ENCODE measurements at places on chromosomes 3 and 15. TPM values are rescaled to one million over a fixed set of nuclear protein-coding genes. Genes with fewer than 3 reads are reported as not detected.

DNA sequence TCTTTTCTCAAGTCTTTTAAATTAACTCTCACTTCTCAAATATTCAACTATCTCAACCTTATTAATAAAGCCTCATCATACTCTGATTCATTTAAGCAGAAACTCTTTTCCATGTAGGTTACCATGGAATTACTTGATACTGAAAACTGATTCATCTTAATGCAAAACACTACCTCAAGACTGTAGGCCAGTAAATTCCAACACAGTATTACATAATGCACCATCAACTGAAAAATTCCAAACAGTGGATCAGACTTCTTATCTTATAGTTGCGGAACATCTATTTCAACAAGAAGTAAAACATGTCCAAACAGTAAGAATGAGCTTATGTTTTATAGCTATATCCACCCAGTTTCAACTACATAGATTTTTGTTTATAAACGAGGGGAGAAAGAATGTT lies 124.5 kb downstream of the PEAK1 start:
- H3K4me1 ChIP-seq = no peaks in the 10 kb centered on the region
- H3K4me3 ChIP-seq = no peak overlapping the region
- no peak overlapping the region for H3K27ac ChIP-seq
- DNase-seq = no peak

GRCh38 chr3:38105525-38105924 lies 31.4 kb downstream of the ACAA1 start:
- no peak overlapping the region for H3K4me3 ChIP-seq
- H3K27me3 ChIP-seq = no peaks in the 10 kb centered on the region
- H3K27ac ChIP-seq = no peak overlapping the region

DNA sequence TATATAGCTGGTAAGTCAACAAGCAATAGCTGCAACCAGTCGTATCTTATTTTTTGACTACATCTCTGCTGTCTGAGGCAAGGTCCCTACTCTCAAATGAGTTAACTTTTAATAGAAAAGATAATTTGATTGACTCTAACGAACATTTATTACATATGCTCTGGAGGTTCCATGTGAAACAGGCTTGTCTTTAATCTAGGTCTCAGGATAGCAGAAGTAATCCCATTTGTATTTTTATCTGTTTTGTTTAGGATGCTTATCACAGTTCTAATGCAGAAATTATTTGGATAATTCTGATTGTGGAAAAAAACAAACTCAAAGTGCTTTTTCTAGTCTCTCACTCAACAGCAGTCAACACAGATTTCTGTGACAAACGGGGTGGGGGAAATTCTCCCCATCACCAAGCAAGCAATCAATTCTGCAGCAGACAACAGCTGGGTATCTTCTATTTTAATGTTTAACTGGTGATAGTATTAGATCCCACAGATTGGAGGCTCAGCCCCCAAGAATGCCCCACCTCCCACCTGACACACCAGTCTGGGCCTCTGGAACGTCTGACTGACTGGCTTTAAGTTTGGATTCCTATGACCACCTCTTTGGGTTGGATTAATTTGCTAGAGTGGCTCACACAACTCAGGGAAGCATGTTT lies 58.8 kb downstream of the ITPR1 start:
- H3K4me3 ChIP-seq = no peak overlapping the region
- H3K27ac ChIP-seq = no peak overlapping the region
- H3K27me3 ChIP-seq = no peaks in the 10 kb centered on the region
- no peak for DNase-seq
- H3K36me3 ChIP-seq = no peaks in the 10 kb centered on the region
- no peaks in the 10 kb centered on the region for H3K4me1 ChIP-seq

- no peak overlapping the region for H3K4me3 ChIP-seq
- no peaks in the 10 kb centered on the region for H3K36me3 ChIP-seq
- no peaks in the 10 kb centered on the region for H3K4me1 ChIP-seq
- H3K27me3 ChIP-seq = no peaks in the 10 kb centered on the region
- no peak overlapping the region for H3K27ac ChIP-seq
- peak; percentile 70 for DNase-seq
Measured at GRCh38 chr3:5057857-5058324, 64.2 kb upstream of the ARL8B start.

DNA sequence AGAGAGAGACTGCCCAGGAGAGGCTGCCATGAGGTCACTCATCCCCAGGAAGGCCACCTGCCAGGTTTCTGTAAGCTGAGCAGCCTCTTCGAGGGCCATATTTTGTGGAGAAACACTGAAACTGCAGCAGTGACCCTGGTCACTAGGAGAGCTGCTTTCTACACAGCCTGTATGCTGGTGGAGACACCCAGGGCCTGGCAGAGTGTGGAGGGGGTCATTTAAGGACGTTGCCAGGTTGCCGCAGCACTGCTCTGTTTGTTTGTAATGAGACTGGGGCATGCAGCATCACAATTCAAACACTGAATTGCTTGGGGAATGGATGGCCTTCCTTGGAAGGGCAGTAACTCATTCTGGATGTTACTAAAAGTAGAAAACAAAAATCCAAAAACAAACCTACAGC lies 104.9 kb upstream of the TRIM42 start:
- H3K4me3 ChIP-seq = no peak overlapping the region
- H3K36me3 ChIP-seq = no peaks in the 10 kb centered on the region
- H3K4me1 ChIP-seq = no peaks in the 10 kb centered on the region
- no peaks in the 10 kb centered on the region for H3K27me3 ChIP-seq
- DNase-seq = no peak

- no peak for DNase-seq
- H3K36me3 ChIP-seq = no peaks in the 10 kb centered on the region
- no peak overlapping the region for H3K4me3 ChIP-seq
- peaks cover 3% of the 10 kb centered on the region for H3K4me1 ChIP-seq
Measured at GRCh38 chr15:89396723-89397652, 62.4 kb upstream of the POLG start.

DNA sequence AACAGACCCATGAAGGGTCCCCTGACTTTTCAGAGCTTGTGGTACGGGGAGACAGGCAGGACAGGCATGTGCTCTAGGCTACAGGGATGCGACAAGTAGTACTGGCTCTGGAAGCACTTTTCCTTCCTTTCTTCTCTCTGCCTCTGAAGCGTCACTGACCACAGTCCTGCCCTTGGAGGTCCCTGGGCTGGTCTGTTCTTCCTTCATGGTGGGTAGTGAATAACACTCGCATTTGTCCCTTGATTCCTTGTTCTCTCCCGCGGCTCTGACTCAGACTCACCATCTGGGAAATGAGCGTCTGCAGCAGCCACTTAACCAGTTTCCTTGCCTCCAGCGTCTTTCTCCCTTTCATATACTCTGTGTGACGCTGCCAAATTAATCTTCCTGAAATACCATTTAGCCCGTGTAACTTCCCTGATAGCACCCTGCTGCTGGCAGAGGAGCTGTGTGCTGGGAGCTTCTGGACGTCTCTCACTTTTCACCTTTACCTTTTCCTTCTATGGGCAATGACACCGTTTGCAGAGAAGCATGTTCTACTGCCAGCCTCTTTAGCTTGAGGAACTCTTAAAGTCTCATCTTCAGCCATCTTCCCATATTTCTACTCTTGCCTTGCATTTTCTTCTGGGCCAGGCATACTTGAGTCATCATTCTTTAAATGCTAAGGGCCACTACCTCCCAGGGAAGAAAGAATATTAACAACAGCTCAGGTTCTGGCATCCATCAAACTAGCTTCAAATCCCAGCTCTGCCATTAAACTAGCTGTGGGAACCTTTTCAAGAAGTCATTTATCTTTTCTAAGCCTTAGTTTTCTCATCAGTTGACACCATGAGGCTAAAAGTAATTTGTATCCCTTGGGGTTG lies 33.6 kb downstream of the TMEM45A start:
- DNase-seq = no peak

Gene FOXB1
- 0.16 TPM for polyA plus RNA-seq

Data from thymus (tissue), 14 donors.